ENCODE measurements at places on chromosomes 12 and 14.

- DNase-seq, result no peak
Measured at GRCh38 chr14:22296088-22296487, 292.9 kb downstream of the DAD1 start.

DNA sequence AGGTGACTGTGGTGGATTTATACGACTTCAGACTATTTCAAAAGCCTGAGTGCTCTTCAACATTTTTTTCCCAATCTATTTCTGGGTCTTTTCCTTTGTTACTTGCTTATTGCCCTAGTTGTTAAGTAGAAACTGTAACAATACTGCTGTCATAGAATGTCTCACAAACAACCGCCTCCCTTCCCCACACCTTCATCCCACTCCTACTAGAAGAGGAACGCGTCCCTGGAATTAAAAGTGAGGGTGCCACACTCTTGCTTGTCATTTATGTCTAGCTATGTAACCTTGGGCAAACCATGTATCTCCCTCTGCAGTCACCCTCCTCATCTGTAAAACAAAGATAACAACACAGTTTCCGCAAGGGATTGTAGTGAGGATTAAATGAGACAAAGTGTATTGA lies 8.6 kb downstream of the BRAP start:
- no peak for DNase-seq

GRCh38 chr12:47035484-47035883 lies 43.9 kb upstream of the PCED1B start:
- DNase-seq, result no peak

GRCh38 chr14:22803687-22803974 lies 11.6 kb downstream of the SLC7A7 start:
- no peak for DNase-seq

Measured in K562 (cell line).